Naive B cell (primary cell): ENCODE measurements at places on chromosomes 3 and 15.

DNA sequence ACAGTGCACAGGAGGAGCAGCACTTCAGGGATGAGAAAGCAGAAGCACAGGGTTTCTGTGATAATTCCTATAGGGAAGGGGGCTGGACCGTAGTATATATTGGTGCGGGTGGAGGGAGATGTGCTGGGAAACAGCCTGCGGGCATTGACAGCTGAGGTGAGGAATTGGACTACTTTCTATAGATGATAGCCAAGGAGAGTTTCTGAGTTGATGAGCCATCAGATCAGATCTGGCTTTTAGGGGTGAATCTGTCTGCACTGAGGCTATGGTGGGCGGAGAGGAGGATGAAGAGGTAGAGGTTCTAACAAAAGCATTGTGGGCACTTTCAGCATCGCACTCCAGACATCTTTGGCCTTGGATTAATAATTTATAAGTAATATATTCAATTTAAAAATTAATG is 33.1 kb downstream of the SELENOT start:
- no peak for DNase-seq

- DNase-seq = no peak
Measured at GRCh38 chr3:14266361-14266760, 87.7 kb downstream of the LSM3 start.

DNA sequence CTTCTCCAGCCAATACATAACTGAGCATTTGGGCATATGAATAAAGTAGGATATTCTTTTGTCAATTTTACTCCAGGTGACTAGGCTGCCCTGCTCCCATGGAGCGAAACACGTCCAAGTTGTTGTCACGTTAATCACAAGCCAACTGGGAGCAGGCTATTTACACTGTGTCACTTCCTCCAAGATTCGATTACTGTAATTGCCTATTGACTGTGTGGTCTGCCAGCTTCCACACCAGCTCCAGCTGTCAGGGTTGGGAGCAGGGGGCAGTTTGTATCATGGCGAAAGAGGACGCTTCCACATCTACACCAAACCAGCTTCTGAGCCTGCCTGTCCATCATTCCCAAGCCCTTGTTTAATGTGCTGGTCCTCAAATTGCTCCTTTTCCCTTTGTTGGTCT is 89.2 kb upstream of the RORA start:
- DNase-seq = no peak

- no peak for DNase-seq
Measured at GRCh38 chr3:177982034-177982433, 554.2 kb upstream of the KCNMB2 start.

GRCh38 chr3:11847607-11848006 is 922 bp upstream of the TAMM41 start:
- no peak for DNase-seq

DNA sequence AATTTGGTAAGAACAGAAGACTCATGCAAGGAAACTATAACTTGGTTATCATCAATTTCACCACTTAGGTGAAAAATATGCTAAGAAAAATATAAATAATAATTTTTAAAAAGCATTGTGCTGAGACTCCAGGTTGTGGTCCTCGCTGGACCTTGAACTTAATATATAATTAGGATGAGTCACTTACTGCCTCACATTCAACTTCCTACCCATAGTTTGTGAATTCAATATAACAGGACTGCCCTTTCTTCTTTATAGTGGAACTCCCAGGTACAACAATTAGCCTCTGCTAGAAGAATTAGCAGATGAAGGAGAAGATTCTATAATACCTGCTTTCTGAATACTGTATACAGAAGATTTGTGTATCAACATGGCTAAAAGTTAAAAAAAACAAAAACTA is 149.1 kb upstream of the SPRED1 start:
- DNase-seq = no peak

DNA sequence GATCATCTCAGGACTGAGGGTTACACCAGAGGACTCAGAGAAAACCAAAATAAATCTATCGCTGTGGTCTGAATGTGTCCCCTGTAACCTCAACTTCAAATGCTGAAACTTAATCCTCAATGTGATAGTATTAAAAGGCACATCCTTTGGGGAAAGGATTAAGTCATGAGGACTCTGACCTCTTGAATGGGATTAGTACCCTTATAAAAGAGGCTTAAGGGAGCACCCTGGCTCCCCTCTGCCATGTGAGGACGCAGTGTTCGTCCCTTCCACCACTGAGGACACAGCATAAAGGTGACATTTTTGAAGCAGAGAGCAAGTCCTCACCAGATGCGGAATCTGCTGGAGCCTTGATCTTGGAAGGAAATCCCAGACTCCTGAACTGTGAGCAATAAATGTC is 39.5 kb downstream of the SRPRB start:
- no peak for DNase-seq

DNA sequence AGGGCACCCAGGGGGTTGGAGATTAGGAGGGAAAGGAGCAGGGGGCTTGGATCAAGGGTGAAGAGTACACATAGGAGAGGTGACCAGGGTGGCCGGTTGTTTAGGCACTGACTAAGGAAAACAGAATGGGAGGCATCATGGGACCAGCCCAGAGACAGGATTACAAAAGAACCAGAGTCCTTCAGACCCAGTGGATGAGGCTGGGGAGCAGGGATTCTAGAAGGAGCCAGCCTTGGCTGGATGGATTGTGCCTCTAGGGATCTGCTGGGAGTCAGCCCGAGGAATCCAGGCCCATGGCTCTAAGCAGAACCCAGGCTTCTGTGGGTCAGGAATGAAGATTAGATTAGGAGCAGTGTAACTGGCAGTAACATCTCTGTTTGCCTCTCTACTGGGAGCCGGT is 98.6 kb downstream of the ARNT2 start:
- no peak for DNase-seq

- no peak for DNase-seq
Measured at GRCh38 chr15:67145710-67146109, 80.3 kb downstream of the SMAD3 start.

DNA sequence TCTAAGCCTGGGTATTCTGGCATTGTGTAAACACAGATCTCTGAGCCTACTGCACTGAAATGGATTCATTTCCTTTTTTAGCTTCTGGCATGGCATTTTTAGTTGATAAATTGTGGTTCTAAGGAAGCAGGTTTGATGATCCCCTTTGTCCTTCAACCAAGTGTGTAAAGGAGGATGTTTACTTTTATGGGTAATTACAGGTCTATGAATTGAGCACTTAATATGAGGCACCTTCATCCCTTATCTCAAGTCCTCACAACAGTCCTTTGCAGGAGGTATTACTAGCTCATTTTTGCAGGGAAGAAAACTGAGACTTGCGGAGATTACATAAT is 30.8 kb upstream of the ZBTB38 start:
- DNase-seq = no peak

DNA sequence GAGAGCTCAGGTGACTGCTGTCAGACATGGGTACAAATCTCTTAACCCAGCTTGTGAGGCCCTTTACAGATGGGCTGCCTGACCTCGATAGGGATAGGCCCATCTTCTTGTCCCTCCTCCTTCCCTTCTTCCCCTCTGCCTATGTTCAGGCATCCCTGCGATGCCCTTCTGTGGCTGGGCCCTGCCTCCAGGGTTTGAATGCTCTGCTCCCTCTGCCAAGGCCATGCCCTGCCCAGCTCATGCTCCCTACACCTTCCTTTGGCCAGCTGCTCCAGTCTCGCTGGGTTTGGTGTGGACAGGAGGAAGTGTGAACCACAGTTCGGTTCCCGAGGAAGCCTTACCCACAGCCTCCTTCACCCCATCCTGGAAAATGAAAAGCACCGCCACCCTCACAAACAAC is 4.3 kb downstream of the FYCO1 start:
- DNase-seq = no peak

DNA sequence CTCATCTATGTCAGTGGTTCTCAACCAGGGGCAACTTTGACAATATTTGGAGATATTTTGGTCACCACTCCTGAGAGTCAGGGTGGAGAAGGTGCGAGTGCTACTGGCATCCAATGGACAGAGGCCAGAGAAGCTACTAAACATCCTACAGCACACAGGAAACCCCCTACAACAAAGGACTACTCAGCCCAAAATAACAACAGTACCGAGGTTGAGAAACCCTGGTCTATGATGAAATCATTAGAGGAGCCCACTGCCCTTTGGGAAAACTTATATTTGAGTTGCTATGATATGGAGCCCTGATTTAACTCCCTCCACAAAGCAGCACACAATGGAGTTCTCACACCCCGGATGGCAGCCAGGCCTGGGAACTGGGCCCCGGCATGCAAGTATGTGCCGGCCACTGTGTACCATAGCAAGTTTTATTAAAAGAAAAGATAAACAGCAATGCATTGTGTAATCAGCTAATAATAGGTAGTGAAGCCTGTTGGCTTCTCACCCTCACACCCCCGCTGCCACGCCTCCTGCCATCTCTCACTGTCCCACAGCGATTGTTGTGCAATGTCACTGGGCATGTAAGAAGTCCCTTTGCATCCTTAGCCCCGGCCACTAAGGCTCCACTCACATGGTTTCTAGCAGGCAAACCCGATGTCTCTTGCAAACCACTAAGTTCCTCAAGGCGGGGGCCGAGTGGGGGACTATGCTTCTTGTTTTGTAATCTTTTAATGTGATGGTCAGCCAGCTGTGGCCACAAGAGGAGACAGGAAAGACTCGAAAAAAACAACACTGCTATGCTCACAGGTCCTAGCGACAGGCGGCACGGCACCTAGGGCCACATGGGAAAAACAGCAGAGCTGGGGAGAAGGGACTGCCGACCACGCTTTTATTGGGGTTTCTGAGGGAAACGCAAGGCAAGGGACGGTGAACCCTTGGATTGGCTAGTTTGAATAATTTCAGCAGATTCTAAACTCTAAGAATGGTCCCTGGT is 110.0 kb downstream of the AQP9 start:
- no peak for DNase-seq

DNA sequence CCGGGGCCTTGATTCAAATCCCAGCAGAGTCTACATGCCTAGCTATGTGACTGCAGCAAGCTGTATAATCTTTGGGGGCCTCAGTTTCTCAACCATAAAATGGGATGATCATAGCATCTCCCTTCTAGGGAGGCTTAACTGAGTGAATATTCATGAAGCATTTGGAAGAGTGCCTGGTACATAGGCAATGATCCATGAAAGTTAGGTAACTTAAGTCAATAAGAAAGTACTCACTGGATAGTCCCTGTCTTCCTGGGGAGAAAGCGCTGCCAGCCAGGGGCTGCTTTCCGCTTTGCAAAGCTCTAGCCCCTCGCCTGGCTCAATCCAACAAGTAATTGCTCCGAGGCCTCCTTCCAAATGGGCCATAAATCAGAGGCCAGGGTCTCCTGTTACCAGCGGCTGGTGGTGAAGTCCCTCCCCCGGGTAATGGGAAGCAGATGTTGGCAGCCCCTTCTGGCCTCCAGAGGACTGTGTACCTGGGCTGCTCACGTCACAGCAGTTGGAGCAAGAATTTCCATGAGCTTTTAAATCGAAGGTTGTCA is 521.9 kb upstream of the PROK2 start:
- DNase-seq = no peak

DNA sequence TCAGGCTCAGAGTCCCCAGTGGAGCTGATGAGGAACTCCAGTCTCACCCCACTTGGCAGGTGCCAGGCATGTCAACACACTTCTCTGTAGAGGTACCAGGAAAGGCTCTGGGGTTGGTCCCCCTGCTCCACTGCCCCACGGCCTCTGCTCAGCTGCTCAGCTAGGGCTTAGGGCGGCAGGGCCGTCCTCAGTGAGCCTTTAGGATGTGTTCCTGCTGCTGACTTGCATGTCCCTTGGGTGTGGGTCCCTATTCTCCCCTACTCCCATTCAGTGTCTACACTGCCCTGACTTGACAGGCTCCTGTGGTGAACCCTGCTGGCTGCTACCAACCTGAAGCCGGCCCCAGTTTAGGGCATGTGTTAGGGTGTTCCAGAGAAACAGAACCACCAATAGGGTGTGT is 17.9 kb upstream of the POLG start:
- no peak for DNase-seq

DNA sequence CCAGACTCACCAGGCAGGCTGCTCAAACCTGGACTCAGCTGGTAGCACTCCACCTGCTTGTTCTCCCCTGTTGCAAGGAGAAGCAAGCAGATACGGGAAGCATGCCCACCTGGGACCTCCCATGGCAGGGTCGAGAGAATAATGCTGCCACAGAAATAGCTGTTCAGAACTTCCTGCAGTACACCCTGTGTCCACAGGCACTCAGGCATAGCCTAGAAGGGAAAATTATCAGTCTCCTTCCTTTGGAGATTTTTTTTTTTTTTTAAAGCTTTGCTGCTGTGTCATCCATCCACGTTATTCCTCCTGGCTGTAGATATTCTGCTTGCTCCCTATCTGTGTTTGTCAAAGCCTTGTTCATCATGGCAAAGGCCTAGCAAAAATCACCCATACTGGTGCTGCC is 32.7 kb upstream of the RPS17 start:
- DNase-seq = no peak

- DNase-seq = peak; percentile 67
Measured at GRCh38 chr15:77187751-77188464, 117.0 kb upstream of the TSPAN3 start.

GRCh38 chr3:45137656-45138181 is 8.5 kb downstream of the CDCP1 start:
- DNase-seq = no peak

DNA sequence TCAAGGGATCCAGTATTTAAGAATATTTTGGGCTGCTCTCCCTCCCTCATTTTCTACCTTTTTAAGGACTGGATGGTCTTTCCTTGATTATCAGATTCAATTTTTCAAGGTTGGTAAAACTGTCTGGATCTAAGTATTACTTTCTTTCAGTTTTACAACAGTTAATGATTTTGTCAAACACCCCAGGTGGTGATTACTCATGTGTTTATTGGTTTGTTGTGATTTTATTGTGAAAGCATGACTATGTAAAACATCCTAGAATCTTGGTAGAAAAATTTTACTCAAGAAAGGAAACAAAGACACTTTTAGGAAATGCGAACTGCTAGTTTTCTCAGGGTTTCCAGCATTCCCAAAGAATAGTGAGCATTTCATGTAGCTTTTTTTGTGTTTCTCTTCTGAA is 7.3 kb downstream of the GTF2E1 start:
- DNase-seq = no peak

- DNase-seq = no peak
Measured at GRCh38 chr3:68447885-68448284, 484.5 kb downstream of the TAFA4 start.

GRCh38 chr3:107633327-107634098 is 110.8 kb downstream of the BBX start:
- DNase-seq = peak; percentile 28

- no peak for DNase-seq
Measured at GRCh38 chr15:70815604-70816003, 38.4 kb downstream of the LARP6 start.

- no peak for DNase-seq
Measured at GRCh38 chr3:196141052-196141865, 59.4 kb upstream of the TFRC start.

GRCh38 chr3:43190670-43191069 is 84.8 kb upstream of the POMGNT2 start:
- no peak for DNase-seq
